ENCODE measurements at places on chromosomes 6 and 20.

- no peak for DNase-seq
These were observed 38.0 kb downstream of the TNFAIP3 start for GRCh38 chr6:137904822-137905617.

GRCh38 chr6:158999154-158999665 is 792 bp downstream of the RSPH3 start:
- DNase-seq = peak; percentile 85

GRCh38 chr6:108711826-108712225 is 136.4 kb upstream of the ARMC2 start:
- no peak for DNase-seq

- DNase-seq = no peak
These were observed 44.0 kb upstream of the CAP2 start for GRCh38 chr6:17349427-17349826.

GRCh38 chr6:166173281-166173951 is 5.8 kb upstream of the TBXT start:
- DNase-seq = no peak

Data from osteocyte (in vitro differentiated cells).